Activated CD4-positive, alpha-beta T cell treated with anti-CD3 and anti-CD28 coated beads, Interleukin-2, Interleukin-6, amounts not matched to agents 100 ng/mL and 50 ng/mL, durations not matched to agents 16 hours and 8 hours (primary cell): ENCODE measurements at places on chromosomes 2 and 18.
A peak's percentile ranks its signal among the peaks of the same experiment; 100 is the strongest.

GRCh38 chr2:240429872-240430491 lies 5.5 kb upstream of the GPC1 start:
- no peak for DNase-seq

- no peak for DNase-seq
Measured at GRCh38 chr2:128661311-128661710, 342.6 kb upstream of the HS6ST1 start.

DNA sequence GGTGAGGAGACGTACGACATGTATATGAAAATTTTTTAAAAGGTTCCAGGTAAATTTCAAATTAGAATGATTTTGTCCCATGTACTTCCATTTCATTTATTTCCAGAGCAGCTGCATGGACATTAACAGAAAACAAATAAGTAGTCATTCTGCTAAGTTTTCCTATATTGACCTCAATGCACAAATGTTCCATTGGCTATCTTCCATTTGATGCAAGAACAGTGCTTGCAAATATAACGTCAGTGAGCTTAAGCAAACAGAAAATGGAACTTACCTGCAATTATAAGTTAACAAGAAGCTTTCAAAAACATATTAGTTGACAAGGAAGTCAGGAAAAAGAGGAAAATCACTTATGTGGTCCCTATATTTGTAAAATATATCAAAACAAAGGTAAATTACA lies 16.6 kb downstream of the PAIP2B start:
- no peak for DNase-seq

GRCh38 chr2:72949045-72949444 lies 31.7 kb downstream of the EMX1 start:
- DNase-seq: no peak

- DNase-seq: no peak
Measured at GRCh38 chr2:6764968-6765723, 100.6 kb downstream of the CMPK2 start.

DNA sequence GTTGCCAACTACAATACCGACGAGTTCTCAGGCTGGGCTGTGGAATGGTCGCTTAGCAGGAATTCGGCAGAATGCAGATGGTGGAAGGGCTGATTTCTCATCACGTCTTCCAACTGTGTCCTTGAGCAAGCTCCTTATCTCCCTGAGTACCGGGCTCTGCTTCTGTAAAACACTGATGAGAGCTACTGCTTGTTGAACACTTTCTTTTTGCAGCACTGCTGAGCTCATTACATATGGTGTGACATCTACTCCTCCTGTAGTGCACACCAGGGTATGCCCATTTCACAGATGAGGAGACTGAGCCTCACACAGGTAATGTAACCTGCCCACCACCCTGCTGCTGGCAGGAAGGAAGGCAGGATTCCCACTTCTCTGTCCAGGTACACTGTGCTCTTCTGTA lies 8.3 kb downstream of the IL1R2 start:
- DNase-seq: peak; percentile 20

- DNase-seq: no peak
Measured at GRCh38 chr18:23998820-23999219, 15.7 kb upstream of the TTC39C start.

- DNase-seq: no peak
Measured at GRCh38 chr2:55033076-55033742, 17.0 kb downstream of the RTN4 start.

DNA sequence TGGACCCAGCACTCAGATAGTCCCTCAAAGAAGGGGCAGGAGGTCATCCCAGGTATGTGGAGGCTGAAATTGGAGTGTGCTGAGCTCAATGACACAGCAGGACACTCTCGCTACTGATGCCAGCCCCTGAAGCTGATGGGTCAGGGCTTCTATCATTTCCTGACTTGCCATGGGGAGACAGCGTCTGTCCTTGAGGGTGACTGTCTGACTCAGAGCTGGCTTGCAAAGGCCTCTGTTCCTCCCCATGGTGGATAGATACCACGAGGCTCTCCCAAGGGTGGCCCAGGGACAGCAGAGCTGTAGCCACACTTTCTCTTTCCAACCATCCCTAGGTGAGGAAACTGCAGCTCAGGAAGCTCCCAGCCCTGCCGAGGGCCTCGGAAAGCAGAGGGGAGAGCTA lies 10.8 kb downstream of the ALPG start:
- DNase-seq: no peak

GRCh38 chr2:241269707-241270520 lies 45.6 kb downstream of the HDLBP start:
- DNase-seq: no peak

DNA sequence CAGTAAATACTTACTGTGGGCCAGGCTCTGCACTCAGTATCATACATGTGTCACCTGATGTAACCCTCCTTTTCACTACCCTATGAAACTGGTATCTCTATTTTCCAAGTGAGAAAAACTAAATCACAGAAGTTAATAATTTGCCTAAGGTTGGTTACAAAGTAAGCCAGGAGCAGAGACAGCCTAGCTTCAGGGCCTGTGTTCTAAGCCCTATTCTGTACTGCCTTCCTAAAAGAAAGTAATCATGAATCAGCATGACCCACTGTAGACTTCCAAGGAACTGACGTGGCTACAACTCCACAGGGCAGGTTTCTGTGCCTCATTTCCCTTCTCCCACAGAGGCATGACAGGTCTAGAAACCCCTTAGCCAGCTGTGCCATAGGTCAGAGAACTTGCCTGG lies 14.3 kb downstream of the ZNF142 start:
- no peak for DNase-seq

- DNase-seq: no peak
Measured at GRCh38 chr2:66899648-66900047, 464.7 kb downstream of the MEIS1 start.

- no peak for DNase-seq
Measured at GRCh38 chr2:229971298-229971790, 49.0 kb downstream of the FBXO36 start.

GRCh38 chr2:58899692-58900091 lies 658.6 kb upstream of the FANCL start:
- DNase-seq: no peak

- peak; percentile 27 for DNase-seq
Measured at GRCh38 chr18:4017480-4017879, 437.6 kb downstream of the DLGAP1 start.
